CD4-positive, alpha-beta T cell treated with Interleukin-6 at 100 ng/mL for 8 hours (primary cell): ENCODE measurements at places on chromosomes 1 and 21.

DNA sequence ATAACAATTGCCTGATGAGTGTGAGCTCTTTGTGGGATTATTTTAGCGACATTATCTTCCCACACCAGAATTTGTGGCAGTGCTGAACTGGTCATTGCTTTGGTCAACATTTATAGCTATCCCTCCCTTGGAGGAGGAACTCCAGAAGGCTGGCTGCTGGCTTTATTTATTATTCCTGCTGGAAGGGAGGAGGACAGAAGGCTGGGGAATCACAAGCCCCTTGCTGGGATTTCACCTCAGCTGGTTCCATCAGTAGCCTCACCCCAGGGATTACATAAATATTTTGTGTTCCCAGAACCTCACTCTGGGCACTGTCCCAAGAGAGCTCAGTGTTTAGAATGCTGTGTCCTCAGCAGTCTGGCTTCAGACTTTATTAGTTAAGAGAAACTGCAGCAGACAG, 102.8 kb upstream of the C1orf21 start:
- DNase-seq, result no peak

- DNase-seq, result no peak
Measured at GRCh38 chr1:184622136-184622823, 132.4 kb downstream of the EDEM3 start.

DNA sequence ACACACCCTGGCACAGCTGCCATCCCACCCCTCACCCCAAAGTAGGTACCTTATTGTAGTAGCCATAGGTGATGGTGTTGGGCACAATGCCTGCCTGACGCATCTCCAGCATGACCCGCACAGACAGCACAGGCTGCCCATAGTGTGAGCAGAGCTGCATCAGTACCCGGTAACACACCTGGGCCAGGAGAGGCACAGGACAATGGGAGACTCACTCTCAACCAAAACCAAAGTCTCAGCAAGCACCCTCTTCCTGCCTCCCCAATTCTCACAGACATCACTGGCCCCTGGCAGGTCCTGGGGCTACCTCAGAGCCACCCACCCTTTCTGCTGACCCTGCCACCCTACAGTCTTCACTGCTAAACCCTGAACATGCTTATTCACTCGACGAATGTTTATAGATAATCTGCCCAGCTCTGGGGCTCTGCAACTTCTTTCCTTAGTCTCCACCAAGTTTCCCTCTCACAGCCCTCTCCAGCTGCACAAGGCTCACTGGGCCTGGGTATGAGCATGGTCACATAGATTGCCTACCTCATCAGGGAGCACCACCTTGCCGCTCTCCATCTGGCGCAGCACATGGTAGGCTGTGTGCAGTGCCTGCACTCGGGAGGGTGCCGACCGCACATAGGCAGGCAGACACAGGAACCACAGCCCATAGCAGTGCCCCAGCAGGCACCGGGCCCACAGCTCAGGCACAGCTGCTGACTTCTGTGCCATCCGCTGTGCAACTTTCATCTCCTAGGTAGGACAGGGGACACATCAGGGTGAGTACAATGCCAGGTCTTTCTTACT, 10.3 kb downstream of the DENND4B start:
- no peak for DNase-seq

GRCh38 chr1:166900987-166901386, 24.9 kb upstream of the TADA1 start:
- no peak for DNase-seq

- no peak for DNase-seq
Measured at GRCh38 chr21:42561762-42562650, 48.4 kb downstream of the SLC37A1 start.
